Right kidney (tissue), 9 donors: ENCODE measurements at places on chromosomes 5 and 9.

DNA sequence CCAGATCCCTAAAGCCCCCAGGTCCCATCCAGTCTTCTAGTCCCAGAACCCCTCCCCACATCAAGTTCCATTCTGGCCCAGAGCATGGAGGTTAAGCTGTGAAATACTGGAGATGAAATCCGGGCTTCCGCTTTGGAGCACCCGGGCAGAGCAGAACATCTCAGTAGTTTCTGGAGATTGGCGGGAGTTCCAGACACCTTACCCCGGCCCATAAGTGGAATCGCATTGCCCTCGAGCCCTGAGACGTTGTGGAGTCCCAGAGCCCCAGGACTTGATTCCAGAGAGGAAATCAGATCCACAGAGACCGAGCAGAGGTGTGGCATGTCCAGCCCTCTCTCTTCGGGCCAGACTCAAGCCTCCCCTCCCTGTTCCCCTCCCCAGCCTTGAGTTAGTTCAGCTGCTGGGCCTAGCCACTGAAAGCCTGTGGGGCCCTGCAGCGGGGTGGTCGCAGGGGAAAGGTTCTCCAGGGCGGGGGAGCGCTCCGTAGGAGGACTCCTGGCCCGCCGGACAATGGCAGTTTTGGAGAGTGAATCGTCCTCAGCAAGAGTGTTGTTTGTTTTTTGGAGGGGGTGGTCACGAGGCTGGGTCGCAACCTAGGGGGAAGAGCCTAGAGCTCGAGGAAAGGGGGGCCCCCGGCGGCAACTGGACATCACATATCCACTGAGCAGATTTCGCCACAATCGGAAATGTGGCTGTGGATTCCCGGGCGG, 1.0 kb upstream of the PAX5 start:
- peak; percentile 63 for DNase-seq

GRCh38 chr5:135476615-135477581, 24.7 kb upstream of the TIFAB start:
- DNase-seq: no peak

DNA sequence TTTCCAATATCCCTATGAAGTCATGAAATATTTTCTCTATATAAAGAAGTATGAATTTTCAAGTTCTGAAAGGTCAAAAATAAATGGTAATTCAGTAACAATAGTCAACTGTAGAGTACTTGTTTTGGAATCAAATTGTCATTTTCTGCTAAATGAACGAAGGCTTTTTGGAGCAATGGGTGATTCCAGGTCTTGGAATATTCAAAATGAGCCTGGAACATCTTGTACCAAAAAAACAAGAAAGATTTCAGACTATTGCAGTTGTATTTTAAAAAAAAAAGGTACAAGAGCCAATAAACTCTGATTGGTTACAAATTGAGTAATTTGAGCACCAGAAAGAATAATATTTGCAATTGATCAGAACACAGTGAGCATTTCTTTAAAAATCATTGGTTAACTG, 730.1 kb downstream of the DTWD2 start:
- DNase-seq: no peak

GRCh38 chr5:77651343-77651742, 12.8 kb upstream of the OTP start:
- DNase-seq: no peak

DNA sequence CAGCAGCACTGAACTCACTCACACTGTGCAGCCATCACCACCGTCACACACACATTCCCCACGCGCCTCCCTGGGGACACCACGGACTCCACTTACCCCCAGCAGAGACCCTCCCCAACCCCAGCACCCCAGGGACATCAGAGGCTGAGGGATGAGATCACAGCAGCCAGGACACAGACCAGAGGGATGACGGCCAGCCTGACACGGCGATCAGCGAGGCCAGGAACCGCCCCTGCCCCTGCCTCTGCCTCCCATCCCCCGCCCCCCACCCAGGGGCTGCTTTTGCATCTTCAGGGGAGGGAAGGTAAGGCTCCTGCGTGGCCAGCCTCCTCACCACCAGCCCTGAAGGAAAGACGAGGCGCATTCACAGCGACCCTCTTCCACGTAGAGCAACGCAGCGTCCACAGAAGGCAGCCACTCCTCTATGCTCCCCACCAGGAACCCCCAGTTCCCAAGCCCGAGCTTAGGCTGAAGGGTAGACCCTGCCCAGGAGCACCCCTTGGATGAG, 104.5 kb downstream of the VAV2 start:
- no peak for DNase-seq

DNA sequence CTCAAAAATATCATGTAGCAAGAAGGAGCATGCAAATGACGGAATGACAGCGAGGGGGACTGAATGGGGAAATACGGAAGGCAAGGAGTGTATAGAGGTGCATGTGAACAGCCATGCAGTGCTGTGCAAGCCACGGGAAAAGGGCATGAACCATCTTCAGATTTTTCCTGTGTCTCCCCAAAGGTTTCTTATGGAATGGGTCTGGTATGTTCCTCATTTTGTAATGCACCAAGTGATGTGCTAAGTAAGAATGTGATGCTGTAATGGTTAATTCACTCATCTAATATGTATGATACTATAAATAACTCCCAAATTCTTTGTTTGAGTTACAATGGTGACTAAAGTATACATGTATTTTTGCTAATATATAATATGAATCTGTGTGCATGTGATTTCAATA, 99.0 kb upstream of the DAB2 start:
- DNase-seq: no peak

GRCh38 chr5:6578676-6579343, 54.0 kb downstream of the NSUN2 start:
- DNase-seq: no peak

DNA sequence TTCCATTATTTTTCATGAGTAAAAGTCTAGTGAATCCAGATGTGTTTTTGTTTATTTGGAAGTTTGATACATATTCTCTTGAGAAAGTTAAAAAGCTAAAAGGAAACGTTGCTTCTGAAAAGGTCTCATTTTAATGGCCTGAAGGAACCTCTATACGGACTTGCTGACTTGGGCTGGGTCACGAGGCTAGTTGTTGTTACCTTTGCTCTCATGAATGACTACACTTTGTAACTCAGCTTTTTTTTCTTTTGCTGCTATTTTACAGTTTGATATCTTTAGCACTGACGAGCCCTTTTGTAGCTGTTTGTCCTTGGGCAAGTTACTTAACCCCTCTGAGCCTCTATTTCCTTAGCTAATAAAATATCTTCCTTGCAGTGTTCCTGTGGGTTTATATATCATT, 211.5 kb downstream of the PCSK5 start:
- DNase-seq: no peak

- no peak for DNase-seq
Observed at GRCh38 chr5:151202381-151203139, 21.3 kb downstream of the CCDC69 start.

GRCh38 chr9:19102181-19102630, 498 bp downstream of the HAUS6 start:
- DNase-seq: no peak

DNA sequence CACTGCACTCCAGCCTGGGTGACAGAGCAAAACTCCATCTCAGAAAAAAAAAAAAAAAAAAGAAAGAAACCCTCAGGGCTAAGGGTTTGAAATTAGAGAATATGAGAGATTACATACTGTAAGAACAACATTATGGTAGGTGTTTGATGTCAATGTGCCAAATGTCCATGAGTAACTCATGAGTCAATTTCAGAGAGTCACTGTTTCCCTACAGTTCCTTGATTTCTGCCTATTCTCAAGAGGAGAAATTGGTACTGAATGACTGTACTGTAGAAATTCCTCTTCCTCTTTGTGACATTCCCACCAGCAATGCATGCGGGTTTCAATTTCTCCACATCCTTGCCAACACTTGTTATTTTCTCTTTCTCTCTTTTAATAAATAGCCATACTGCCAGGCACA, 35.2 kb downstream of the MARVELD2 start:
- no peak for DNase-seq

DNA sequence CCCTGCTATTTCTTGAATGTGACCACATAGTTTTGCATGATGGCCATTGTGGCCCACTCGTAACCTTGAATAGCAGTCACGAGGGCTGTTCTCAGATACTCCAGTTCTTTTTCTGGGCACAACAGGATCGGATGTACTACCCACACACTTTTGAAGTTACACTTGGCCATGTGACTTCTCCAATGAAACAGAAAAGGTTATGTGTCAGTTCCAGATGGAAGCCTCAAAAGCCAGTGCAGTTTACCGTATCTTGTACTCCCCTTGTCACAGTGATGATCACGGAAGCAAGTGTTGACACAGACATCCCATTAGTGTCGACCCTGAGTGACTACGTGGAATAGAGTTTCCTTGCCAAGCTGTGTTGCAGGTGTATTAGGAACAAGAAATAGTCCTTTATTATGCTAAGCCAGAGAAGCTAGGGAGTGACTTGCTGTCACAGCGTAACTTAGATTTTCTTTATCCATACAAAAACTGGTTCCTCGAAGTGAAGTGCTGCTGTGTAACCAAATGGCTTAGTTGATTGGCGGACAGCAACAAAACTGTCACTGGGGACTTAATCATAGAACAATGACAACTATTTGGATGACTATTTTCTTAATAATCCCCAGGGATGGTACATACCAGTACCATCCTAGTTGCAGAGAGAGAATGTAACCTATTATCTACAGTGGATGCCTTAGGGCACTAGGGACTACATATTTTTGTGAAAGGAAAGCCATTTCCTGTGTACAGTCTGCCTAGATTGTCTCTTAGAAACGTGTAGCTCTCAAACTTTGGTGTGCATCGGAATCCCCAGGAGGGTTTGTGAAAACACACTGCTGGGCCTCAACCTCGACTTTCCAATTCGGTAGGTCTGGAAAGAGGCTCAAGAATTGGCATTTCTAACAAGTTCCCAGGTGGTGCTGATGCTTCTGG, 90.1 kb upstream of the DMRT1 start:
- no peak for DNase-seq
